ENCODE measurements at places on chromosomes 1 and 21.

DNA sequence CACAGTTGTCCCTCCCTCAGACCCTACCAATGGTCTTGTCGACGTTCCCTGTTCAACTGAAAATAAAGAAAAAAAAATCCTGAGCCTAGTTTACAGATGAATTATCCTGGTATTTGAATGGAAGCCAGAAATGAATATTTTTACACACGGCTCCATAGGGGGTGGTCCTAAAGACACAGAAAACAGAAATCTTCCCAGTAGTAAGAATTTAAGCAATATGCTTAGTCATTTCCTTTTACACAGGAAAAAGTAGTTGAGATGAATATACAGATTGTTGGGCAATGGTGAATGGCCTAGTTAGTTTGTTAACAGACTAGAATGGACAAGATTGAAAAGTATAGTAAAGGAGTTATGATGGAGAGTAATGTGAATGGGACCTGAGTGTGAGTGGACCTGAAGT is 67.4 kb downstream of the RGS18 start:
- no peak for DNase-seq

GRCh38 chr1:66690666-66691381 is 61.4 kb upstream of the DYNLT5 start:
- DNase-seq, result no peak

DNA sequence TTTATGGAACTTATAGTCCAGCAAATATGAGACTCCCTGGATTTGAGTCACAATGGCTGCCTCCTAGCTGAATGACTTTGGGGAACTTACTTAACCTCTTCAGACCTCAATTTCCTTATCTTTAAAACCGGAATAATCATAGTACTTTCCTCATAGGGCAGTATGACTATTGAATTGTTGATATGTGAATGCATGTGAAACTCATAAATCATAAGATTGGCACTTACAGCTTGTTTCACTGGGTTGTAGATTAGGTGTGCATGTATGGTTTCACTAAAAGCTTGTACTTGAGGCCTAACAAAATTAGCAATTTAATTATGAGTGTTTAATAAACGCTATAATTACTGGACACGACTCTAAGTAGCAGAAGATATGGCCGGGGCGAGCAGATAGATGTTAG is 72.5 kb downstream of the ST6GALNAC5 start:
- no peak for DNase-seq

GRCh38 chr21:45528028-45528705 is 14.1 kb downstream of the SLC19A1 start:
- DNase-seq, result no peak
